ENCODE measurements at places on chromosomes 12 and 14. TPM values are rescaled to one million over a fixed set of nuclear protein-coding genes. Genes with fewer than 3 reads are reported as not detected.

The TRIAP1 gene
- total RNA-seq: 20.4 TPM

The DNAJC22 gene
- total RNA-seq: 0.18 TPM

DNA sequence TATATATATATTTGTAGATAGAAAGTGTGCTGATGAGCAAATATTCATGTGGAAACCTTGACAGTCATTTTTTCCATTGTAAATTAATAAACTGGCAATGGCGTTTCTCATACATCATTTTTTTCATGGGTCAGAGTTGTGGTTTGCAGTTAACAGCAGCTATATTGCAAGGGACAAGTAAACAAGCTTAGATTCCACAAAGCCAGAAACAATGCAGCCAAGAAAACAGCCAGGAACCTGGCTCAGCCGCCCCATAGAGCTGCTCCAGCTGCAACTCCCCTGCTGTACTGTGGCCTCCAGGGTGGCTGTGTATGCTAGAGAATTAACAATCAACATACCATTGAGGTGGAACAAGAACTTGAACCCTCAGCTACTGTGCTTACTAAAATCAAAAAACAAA, 298.2 kb downstream of the TMEM132D start:
- H3K4me3 ChIP-seq: no peak overlapping the region
- DNase-seq: no peak
- H3K36me3 ChIP-seq: no peaks in the 10 kb centered on the region
- H3K27ac ChIP-seq: no peak overlapping the region
- no peaks in the 10 kb centered on the region for H3K4me1 ChIP-seq
- no peaks in the 10 kb centered on the region for H3K27me3 ChIP-seq

DNA sequence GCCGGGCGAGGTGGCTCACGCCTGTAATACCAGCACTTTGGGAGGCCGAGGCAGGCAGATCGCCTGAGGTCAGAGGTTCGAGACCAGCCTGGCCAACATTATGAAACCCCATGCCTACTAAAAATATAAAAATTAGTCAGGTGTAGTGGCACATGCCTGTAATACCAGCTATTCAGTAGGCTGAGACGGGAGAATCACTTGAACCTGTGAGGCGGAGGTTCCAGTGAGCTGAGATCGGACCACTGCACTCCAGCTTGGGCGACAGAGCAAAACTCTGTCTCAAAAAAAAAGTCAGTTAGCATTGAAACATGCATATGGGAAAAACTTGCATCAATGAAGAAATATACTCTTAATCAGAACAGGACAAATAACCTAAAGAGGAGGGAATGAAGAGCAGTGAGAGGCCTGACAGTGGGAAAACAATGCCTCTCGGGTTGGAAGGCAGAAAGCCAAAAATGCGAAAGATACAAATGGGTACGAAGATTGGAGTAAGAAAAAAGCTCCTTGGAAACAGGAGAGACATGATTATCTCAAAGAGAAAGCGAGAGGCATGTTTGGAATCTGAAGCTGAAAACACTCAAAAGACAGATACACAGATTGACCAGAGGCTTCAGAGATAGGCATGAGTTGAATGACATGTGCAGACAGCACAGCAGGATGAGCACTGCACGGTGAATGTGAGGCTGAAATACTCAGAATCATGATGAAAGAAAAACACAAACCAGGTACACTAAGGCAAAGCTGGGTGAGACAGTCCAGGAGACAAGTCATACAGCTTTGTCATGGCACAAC, 30.6 kb downstream of the RESF1 start:
- H3K36me3 ChIP-seq: peaks cover 43% of the 10 kb centered on the region
- H3K27ac ChIP-seq: no peak overlapping the region
- DNase-seq: no peak
- no peaks in the 10 kb centered on the region for H3K4me1 ChIP-seq
- H3K27me3 ChIP-seq: no peaks in the 10 kb centered on the region

DNA sequence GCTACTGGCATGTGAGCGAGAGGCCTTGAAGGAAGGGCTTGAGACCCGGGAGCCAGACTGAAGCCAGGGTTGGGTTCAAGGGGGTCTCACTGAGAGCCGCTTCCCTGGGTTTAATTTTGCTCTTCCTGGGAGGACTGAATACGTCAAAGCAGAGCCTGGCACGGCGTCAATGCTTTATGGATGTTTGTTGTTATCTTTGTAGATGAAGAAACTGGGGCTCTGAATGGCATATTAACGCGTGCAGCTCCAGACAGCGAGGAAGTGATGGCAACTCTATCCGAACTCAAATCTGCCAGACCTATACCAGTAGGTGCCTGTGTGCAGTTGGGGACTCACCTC, 152.8 kb upstream of the PARP11 start:
- no peaks in the 10 kb centered on the region for H3K27me3 ChIP-seq
- H3K36me3 ChIP-seq: no peaks in the 10 kb centered on the region
- DNase-seq: no peak
- H3K4me1 ChIP-seq: peaks cover 6% of the 10 kb centered on the region

- no peak for DNase-seq
- no peak overlapping the region for H3K27ac ChIP-seq
Measured at GRCh38 chr12:130862161-130862560, 9.7 kb upstream of the RAN start.

Data from lower lobe of right lung (tissue), 2 donors.